ENCODE measurements at places on chromosomes 2 and 18.

GRCh38 chr2:54013996-54014395 lies 43.2 kb upstream of the PSME4 start:
- no peak for DNase-seq

- no peak for DNase-seq
Observed at GRCh38 chr2:137939026-137939425, 25.2 kb upstream of the HNMT start.

GRCh38 chr2:94871226-94872087 lies at the start of gene TEKT4:
Gene TEKT4, plus strand, starts transcription at chr2:94871430. Its CDS starts 150 bp downstream, at chr2:94871580.
- DNase-seq = no peak

- no peak for DNase-seq
Observed at GRCh38 chr2:216737676-216738075, 42.3 kb upstream of the IGFBP5 start.

DNA sequence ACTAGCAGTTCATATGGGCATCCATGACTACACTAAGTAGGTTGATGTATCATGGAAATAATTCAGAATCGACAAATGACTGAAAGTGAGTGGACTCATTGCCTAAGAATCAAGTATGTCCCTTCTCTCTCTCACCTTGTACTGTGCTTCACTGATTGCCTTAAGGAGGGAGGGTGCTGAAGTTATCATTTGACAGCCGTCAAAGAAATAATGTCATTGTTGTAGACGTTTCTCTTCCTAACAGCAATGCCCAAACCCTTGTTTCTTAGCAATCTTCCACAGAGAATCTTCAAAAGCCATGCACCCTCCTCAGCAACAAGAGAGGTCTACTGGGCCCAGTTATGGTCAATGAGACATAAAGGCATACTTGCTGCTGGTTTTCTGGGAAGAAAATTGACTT lies 785.0 kb downstream of the SUCLG1 start:
- DNase-seq = no peak

DNA sequence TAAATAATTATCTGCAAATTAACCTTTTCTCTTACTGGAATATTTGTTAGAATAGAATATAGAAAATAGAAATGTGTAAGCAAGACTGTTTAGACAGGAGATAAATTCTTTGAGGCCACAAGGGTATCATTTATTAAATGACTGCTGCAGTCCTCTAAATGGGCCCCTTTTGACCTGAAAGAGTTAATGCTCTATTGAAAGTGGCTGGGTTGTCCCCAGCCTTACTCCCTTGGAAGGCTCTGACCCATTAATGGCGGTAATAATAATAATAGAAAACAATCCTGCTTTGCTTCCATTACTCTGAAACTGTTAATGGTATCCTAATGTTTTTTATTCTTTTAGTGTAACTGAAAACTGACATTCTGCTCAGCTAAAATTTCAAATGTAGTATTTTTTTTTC lies 398.0 kb upstream of the NRP2 start:
- DNase-seq = no peak

GRCh38 chr2:8522687-8523086 lies 159.2 kb upstream of the ID2 start:
- DNase-seq = no peak

- no peak for DNase-seq
Observed at GRCh38 chr2:119579424-119580295, 35.4 kb downstream of the CFAP221 start.

GRCh38 chr2:168594778-168595177 lies 138.7 kb downstream of the CERS6 start:
- no peak for DNase-seq
